Naive thymus-derived CD8-positive, alpha-beta T cell (primary cell): ENCODE measurements at places on chromosomes 1 and 21.

GRCh38 chr1:180211860-180212229, 18.2 kb upstream of the LHX4 start:
- no peak overlapping the region for H3K4me3 ChIP-seq
- no peak for DNase-seq
- no peak overlapping the region for H3K27ac ChIP-seq
- no peaks in the 10 kb centered on the region for H3K27me3 ChIP-seq
- H3K4me1 ChIP-seq: peaks cover 11% of the 10 kb centered on the region

GRCh38 chr1:162561616-162562469, at the start of gene UAP1:
TSS of gene UAP1 (plus strand) at chr1:162561722. CDS start at chr1:162566069, 4,347 bp downstream.
- no peak for DNase-seq
- peak within 1 kb of the TSS; percentile 93 for H3K27ac ChIP-seq
- H3K36me3 ChIP-seq: peaks cover 3% of the 10 kb centered on the region
- H3K27me3 ChIP-seq: no peaks in the 10 kb centered on the region

- no peak overlapping the region for H3K4me3 ChIP-seq
- peaks cover 4% of the 10 kb centered on the region for H3K36me3 ChIP-seq
- H3K27me3 ChIP-seq: peaks cover 2% of the 10 kb centered on the region
- no peaks in the 10 kb centered on the region for H3K4me1 ChIP-seq
- no peak for DNase-seq
These were observed 2.0 kb downstream of the SLC1A7 start for GRCh38 chr1:53140451-53140850.

DNA sequence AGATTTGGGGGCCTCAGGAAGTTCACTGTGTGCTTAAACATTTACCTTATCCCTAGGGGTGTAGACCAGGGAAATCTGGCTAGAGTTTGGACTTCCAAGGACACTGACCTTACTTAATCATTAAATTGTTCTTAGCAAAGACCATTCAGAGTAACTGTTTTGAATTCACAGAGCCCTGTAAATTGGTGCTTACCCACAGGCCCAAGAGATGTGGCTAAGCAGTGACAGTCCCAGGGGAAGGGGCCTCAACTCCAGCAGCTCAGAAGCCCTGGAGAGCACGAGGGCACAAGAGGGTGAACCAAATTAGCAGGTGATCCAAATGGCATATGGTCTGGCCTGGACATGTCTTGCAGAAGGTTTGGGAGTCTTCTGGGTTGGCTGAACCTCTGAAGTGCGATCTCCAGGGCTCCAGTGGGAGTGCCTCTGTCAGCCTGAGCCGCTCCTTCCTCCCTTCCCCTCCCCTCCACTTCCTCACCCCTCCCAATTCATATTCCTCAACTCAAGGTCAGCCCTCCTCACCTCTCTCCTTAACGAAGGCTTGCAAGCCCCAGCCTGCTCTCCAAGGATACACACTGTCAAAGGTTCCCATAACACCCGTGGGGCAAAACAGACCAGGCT, 4.3 kb downstream of the PAQR7 start:
- H3K4me1 ChIP-seq: peaks cover 13% of the 10 kb centered on the region
- no peaks in the 10 kb centered on the region for H3K27me3 ChIP-seq
- DNase-seq: no peak

GRCh38 chr1:3133686-3134085, 64.7 kb downstream of the PRDM16 start:
- no peak overlapping the region for H3K4me3 ChIP-seq
- H3K27me3 ChIP-seq: peaks cover 4% of the 10 kb centered on the region
- no peak for DNase-seq
- H3K27ac ChIP-seq: no peak overlapping the region
- H3K4me1 ChIP-seq: no peaks in the 10 kb centered on the region
- no peaks in the 10 kb centered on the region for H3K36me3 ChIP-seq

DNA sequence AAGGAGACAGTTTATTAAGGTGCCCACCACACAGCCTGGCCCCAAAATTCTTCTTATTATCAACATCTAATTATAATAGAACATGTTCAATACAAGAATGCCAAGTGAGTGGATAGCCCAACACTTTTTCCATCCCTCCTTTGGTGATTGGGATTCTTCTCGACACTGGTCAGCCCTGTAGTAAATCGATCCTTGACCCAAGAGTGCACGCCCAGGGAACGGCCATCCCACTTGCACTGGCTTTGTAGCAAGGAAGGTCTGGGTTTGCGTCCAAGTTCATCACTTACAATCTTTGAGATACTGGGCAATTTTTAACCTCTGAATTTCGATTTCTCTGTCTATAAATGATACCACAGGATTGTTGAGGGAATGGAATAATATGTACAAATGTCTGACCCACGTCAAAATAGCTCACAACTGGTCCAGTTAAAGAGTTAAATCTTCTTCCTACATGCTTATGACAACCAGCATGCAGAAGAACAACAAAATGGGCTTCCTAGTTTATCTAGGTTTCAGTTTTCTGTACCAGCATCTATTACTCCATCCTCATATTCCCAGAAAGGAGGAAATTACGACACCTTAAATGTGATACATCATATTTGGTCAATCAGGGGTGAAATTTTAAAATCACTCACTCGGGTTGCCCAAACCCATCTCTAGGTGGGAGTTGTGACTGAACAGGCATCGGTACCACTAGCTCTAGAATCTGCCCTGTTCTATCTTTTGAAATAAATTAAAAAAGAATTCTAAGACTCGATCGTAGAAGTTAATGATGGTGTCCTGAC, 161.8 kb downstream of the CLIC6 start:
- no peaks in the 10 kb centered on the region for H3K27me3 ChIP-seq
- H3K36me3 ChIP-seq: peaks cover 39% of the 10 kb centered on the region
- H3K27ac ChIP-seq: no peak overlapping the region
- H3K4me3 ChIP-seq: no peak overlapping the region
- DNase-seq: no peak
- H3K4me1 ChIP-seq: peaks cover 16% of the 10 kb centered on the region

DNA sequence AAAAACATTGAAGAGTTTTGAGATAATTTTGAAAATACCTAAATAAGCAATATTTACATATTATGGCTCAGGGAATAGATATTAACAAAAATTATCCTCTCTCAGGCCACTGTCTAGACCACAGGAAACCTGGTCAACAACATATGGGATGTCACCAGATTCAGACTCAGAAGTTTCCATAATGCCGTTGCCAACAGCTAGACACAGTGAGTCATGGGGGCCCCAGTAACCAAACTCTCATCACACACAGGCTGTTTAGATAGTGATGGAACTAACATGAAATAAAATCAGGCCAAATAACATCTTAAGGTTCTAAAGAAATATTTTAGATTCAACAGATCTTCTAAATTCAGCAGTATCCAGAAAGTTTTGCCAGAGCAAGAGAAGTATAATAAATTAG, 681.7 kb upstream of the ADAMTS5 start:
- DNase-seq: no peak
- H3K36me3 ChIP-seq: no peaks in the 10 kb centered on the region
- H3K27me3 ChIP-seq: no peaks in the 10 kb centered on the region
- H3K4me3 ChIP-seq: no peak overlapping the region
- H3K27ac ChIP-seq: no peak overlapping the region

DNA sequence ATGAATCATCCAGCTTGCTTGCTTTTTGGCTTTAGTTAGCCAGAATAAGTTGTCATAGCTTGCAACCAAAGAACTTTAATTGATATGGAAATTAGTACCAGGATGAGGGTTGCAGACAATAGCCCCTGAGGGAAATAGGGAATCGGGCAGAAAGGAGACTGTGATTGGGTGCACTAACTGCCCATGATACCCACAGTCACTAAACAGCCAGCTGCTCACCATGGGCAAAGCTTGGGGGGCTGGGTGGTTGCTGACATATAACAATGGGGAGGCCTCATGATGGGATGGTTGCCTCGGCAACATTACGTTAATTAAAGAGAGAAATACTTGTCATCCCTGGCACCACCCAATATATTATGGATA, 17.8 kb upstream of the PLA2G2E start:
- H3K27me3 ChIP-seq: peaks cover 11% of the 10 kb centered on the region
- H3K4me1 ChIP-seq: no peaks in the 10 kb centered on the region
- H3K27ac ChIP-seq: no peak overlapping the region
- no peak overlapping the region for H3K4me3 ChIP-seq

GRCh38 chr1:24899581-24900485, 30.2 kb downstream of the RUNX3 start:
- H3K27ac ChIP-seq: peak overlapping the region; percentile 87
- no peak overlapping the region for H3K4me3 ChIP-seq
- no peak for DNase-seq
- peaks cover 7% of the 10 kb centered on the region for H3K36me3 ChIP-seq
- peaks cover 62% of the 10 kb centered on the region for H3K4me1 ChIP-seq
- no peaks in the 10 kb centered on the region for H3K27me3 ChIP-seq

- no peaks in the 10 kb centered on the region for H3K4me1 ChIP-seq
- H3K4me3 ChIP-seq: no peak overlapping the region
- H3K27ac ChIP-seq: no peak overlapping the region
- no peak for DNase-seq
- H3K36me3 ChIP-seq: no peaks in the 10 kb centered on the region
- no peaks in the 10 kb centered on the region for H3K27me3 ChIP-seq
These were observed 593.8 kb downstream of the LRRIQ3 start for GRCh38 chr1:73604211-73604610.

DNA sequence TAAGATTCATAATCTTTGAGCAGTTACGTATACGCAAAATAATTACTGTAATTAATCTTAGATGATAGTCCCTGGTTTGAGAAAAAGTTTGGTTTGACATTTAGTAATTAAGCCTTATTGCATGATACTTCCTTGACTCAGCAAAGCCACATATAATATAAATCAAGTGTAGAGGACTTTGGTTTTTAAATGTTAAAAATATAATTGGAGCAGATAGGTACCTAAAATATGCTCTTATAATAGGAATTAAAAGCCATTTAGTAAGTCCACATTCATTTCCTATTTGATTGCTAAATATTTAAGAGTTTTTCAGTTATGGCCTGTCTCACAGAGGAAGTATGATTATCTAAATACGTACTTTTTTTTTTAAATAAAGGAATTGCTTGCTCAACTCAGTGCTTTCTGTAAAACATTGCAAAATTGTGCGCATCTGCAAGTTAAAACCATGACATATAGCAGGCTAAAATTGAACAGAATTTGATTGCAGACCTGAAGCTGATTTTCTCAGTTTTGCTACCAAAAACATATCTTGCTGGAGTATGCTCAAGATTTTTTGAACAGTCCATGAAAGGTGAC, 20.4 kb downstream of the RPE65 start:
- H3K36me3 ChIP-seq: no peaks in the 10 kb centered on the region
- no peaks in the 10 kb centered on the region for H3K27me3 ChIP-seq
- no peak overlapping the region for H3K4me3 ChIP-seq
- no peak overlapping the region for H3K27ac ChIP-seq

GRCh38 chr1:211484755-211485479, 7.0 kb downstream of the RD3 start:
- H3K4me3 ChIP-seq: no peak overlapping the region
- peaks cover 12% of the 10 kb centered on the region for H3K27me3 ChIP-seq
- DNase-seq: no peak
- no peaks in the 10 kb centered on the region for H3K36me3 ChIP-seq
- H3K27ac ChIP-seq: no peak overlapping the region

GRCh38 chr1:163565166-163565565, 243.4 kb downstream of the NUF2 start:
- H3K27me3 ChIP-seq: no peaks in the 10 kb centered on the region
- H3K27ac ChIP-seq: no peak overlapping the region
- no peak for DNase-seq
- no peak overlapping the region for H3K4me3 ChIP-seq

DNA sequence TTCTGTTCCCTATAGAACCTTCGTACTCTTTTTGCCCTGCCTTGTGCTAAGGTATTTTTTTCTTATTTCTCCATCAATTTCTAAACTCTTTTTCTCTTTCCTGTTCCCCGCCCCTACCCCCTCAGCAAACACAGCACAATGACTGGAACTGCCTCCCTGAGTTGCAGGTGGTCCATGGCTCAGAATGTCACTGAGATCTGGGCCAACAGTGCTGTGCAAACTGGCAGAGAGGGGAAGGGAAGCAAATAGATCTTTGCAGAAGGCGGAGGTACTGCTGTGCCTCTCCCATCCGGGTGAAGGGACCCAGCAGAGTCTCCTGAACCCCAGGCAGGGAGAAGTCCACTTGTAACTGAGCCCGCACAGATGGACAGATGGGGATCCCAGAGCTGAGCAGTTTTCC, 32.6 kb upstream of the A3GALT2 start:
- no peak overlapping the region for H3K4me3 ChIP-seq
- H3K4me1 ChIP-seq: peaks cover 15% of the 10 kb centered on the region
- no peaks in the 10 kb centered on the region for H3K36me3 ChIP-seq
- no peak for DNase-seq

- no peak overlapping the region for H3K27ac ChIP-seq
- no peaks in the 10 kb centered on the region for H3K36me3 ChIP-seq
- DNase-seq: no peak
- H3K4me3 ChIP-seq: no peak overlapping the region
- no peaks in the 10 kb centered on the region for H3K27me3 ChIP-seq
These were observed 12.2 kb downstream of the OLFML2B start for GRCh38 chr1:162011337-162012012.

DNA sequence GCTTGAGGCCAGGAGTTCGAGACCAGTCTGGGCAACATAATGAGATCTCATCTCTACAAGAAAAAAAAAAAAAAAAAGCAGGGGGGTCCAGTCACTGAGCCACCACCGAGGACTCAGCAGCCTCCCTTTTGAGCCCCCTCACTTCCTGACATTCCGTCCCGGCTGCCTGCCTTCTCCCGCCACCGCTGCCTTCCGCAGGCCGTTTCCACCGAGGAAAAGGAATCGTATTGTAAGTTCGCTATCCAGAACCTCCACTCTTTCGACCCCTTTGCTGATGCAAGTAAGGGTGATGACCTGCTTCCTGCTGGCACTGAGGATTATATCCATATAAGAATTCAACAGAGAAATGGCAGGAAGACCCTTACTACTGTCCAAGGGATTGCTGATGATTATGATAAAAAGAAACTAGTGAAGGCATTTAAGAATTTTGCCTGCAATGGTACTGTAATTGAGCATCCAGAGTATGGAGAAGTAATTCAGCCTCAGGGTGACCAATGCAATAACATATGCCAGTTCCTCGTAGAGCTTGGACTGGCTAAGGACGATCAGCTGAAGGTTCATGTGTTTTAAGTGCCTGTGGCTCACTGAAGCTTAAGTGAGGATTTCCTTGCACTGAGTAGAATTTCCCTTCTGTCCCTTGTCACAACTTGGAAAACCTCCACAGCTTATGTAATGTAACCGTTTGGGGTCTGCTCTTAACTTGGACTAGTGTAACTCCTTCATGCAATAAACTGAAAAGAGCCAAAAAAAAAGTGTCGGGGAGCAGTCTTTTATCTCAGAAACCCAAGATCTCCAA, 55.6 kb downstream of the GLUL start:
- no peak for DNase-seq
- no peaks in the 10 kb centered on the region for H3K36me3 ChIP-seq
- no peak overlapping the region for H3K27ac ChIP-seq
- peaks cover 8% of the 10 kb centered on the region for H3K4me1 ChIP-seq
- no peak overlapping the region for H3K4me3 ChIP-seq
- peaks cover 3% of the 10 kb centered on the region for H3K27me3 ChIP-seq

GRCh38 chr1:48756683-48757316, 19.9 kb downstream of the BEND5 start:
- no peaks in the 10 kb centered on the region for H3K27me3 ChIP-seq
- H3K4me1 ChIP-seq: peaks cover 18% of the 10 kb centered on the region
- no peak for DNase-seq
- no peak overlapping the region for H3K27ac ChIP-seq
- peaks cover 29% of the 10 kb centered on the region for H3K36me3 ChIP-seq
